Activated naive CD8-positive, alpha-beta T cell treated with anti-CD3 and anti-CD28 coated beads, Interleukin-2, amount 50 U/mL, for 24 hours (primary cell): ENCODE measurements at places on chromosomes 16 and 17.

- H3K27me3 ChIP-seq: no peaks in the 10 kb centered on the region
- H3K4me3 ChIP-seq: no peak overlapping the region
- no peak for DNase-seq
- peaks cover 7% of the 10 kb centered on the region for H3K36me3 ChIP-seq
- H3K4me1 ChIP-seq: peaks cover 8% of the 10 kb centered on the region
- H3K27ac ChIP-seq: no peak overlapping the region
Measured at GRCh38 chr16:57728336-57729181, 7.0 kb upstream of the KATNB1 start.

DNA sequence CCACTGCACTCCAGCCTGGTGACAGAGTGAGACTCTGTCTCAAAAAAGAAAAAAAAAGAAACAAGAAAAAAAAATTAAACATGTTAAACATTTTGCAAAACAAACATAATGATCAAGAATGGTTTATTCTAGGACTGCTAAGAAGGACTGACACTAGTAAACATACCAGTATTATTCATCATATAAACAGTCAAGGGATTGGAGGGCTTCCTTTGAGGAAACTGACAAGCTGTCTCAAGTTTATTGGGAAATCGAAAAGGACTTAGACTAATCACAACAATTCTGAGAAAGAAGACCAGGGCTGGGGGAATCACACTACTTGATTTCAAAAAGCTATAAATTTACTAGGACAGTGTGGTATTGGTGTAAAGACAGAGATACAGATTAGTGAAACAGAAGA lies 75.5 kb downstream of the MYH10 start:
- no peak overlapping the region for H3K4me3 ChIP-seq
- DNase-seq: no peak
- H3K27ac ChIP-seq: no peak overlapping the region
- no peaks in the 10 kb centered on the region for H3K36me3 ChIP-seq
- H3K27me3 ChIP-seq: peaks cover 8% of the 10 kb centered on the region

- H3K27me3 ChIP-seq: no peaks in the 10 kb centered on the region
- no peak overlapping the region for H3K27ac ChIP-seq
- peaks cover 4% of the 10 kb centered on the region for H3K4me1 ChIP-seq
- no peak for DNase-seq
- H3K4me3 ChIP-seq: no peak overlapping the region
Measured at GRCh38 chr17:37446027-37446426, 39.3 kb downstream of the TADA2A start.

DNA sequence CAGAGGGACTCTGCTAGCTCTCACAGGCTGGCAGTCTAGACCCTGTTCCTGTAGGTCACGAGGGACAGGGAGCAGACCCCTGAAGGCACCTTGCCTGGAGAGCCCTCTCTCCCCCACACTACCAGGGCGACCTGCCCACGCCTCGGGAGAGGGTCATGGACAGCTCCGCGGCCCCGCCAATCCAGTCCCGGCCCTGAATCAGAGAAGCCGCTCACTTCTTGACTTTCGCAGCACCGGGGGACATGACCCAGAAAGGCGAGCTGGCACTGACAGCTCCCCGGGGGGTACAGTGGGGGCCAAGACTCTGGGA lies 5.1 kb downstream of the KIFC3 start:
- no peak for DNase-seq
- peaks cover 15% of the 10 kb centered on the region for H3K27me3 ChIP-seq
- peaks cover 27% of the 10 kb centered on the region for H3K4me1 ChIP-seq

DNA sequence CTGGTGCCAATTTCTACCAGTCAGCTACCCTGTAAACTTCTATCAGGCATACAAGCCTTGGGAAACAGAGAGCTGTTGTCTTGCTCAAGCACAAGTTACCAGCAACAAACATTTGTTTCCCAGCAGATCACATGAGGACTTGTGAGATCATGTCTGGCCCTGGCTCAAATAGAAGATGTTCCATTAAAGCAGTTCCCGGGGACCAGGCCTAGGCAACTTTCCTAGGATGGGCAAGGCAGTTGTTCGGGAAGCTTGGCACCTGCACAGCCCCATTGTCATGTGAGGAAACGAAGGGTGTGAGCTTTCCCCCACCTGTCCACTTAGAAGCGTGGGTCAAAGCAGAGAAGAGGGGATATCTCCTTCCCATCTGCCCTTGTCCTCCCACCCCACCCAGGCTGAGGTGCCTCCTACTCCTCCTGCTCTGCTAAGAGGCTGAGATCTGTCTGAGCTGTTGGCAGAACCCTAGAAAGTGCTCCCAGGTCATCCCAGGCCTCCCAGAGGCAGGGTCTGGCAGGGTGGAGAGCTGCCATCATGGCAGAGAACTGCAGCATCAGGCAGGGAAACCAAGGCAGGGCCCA lies 11.2 kb upstream of the SLC47A2 start:
- no peaks in the 10 kb centered on the region for H3K36me3 ChIP-seq
- H3K4me1 ChIP-seq: peaks cover 10% of the 10 kb centered on the region

GRCh38 chr16:83717308-83717707 lies 90.5 kb upstream of the HSBP1 start:
- no peak for DNase-seq
- H3K27me3 ChIP-seq: no peaks in the 10 kb centered on the region
- no peak overlapping the region for H3K4me3 ChIP-seq
- no peak overlapping the region for H3K27ac ChIP-seq
- no peaks in the 10 kb centered on the region for H3K4me1 ChIP-seq

DNA sequence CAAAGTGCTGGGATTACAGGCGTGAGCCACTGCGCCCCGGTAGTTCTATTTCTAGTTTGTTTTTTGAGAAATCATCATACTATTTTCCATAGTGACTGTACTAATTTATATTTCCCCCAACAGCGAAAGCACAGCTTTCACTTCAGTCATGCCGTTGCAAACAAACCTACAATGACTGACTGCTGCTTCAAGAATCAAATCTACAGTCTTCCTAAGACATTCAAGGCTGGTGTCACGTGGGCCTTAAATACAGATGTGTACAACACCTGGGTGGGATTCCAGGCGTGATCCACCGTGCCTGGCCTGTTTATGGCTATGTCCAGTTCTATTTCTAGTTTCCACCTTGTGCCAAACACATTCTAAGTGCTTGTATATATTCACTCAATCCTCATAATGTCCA lies 72.0 kb downstream of the ABCC6 start:
- DNase-seq: no peak
- H3K4me3 ChIP-seq: no peak overlapping the region
- no peaks in the 10 kb centered on the region for H3K36me3 ChIP-seq

DNA sequence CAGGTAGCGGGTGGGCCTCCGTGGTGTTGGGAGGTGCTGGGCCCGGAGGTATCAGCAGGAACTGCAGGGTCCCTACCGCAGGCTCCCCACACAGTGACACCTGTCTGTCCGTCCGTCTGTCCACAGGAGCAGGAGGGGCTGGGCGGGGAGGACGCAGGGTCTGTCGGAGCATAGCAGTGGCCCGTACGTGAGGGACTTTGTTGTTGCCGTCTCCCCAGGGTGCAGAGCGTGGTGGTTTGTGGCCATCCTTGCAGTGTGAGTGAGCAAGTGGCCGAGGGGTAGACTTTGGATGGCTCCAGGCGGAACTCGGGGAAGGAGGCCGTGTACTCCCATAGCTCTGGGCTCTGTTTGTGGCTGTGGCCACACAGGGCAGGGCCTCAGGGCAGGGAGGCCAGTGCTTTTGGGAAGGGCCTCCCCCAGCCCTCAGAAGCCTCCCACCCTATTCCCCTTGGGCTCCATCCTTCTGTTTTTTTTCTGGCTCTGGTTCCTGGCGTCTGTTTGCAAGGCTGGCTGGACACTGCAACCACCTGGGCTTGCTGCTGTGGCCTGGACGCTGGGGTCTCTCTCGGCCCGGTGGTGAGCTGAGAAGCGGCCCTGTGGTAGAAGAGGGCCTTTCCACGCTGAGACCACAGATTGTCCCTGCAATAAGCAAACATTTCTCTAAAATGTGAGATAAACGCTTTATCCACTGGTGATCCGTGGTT lies 41.0 kb upstream of the ZNF750 start:
- no peaks in the 10 kb centered on the region for H3K27me3 ChIP-seq
- H3K36me3 ChIP-seq: peaks cover 11% of the 10 kb centered on the region
- H3K27ac ChIP-seq: no peak overlapping the region
- H3K4me1 ChIP-seq: peaks cover 84% of the 10 kb centered on the region
- H3K4me3 ChIP-seq: no peak overlapping the region
- DNase-seq: no peak

GRCh38 chr16:10266809-10267208 lies 84.6 kb upstream of the GRIN2A start:
- peaks cover 15% of the 10 kb centered on the region for H3K4me1 ChIP-seq
- H3K4me3 ChIP-seq: no peak overlapping the region
- H3K27ac ChIP-seq: peak overlapping the region; percentile 20
- peak; percentile 23 for DNase-seq

GRCh38 chr16:56715126-56715525 lies 14.8 kb upstream of the NUP93 start:
- no peaks in the 10 kb centered on the region for H3K36me3 ChIP-seq
- DNase-seq: no peak
- no peak overlapping the region for H3K27ac ChIP-seq
- no peaks in the 10 kb centered on the region for H3K27me3 ChIP-seq

GRCh38 chr17:42547698-42548069 lies 5.0 kb upstream of the HSD17B1 start:
- H3K4me1 ChIP-seq: peaks cover 13% of the 10 kb centered on the region
- H3K27ac ChIP-seq: no peak overlapping the region
- no peaks in the 10 kb centered on the region for H3K27me3 ChIP-seq
- H3K4me3 ChIP-seq: no peak overlapping the region
- no peak for DNase-seq
- peaks cover 1% of the 10 kb centered on the region for H3K36me3 ChIP-seq

- DNase-seq: no peak
- H3K27me3 ChIP-seq: no peaks in the 10 kb centered on the region
- H3K4me1 ChIP-seq: peaks cover 12% of the 10 kb centered on the region
Measured at GRCh38 chr17:57097832-57098421, 12.9 kb downstream of the AKAP1 start.

DNA sequence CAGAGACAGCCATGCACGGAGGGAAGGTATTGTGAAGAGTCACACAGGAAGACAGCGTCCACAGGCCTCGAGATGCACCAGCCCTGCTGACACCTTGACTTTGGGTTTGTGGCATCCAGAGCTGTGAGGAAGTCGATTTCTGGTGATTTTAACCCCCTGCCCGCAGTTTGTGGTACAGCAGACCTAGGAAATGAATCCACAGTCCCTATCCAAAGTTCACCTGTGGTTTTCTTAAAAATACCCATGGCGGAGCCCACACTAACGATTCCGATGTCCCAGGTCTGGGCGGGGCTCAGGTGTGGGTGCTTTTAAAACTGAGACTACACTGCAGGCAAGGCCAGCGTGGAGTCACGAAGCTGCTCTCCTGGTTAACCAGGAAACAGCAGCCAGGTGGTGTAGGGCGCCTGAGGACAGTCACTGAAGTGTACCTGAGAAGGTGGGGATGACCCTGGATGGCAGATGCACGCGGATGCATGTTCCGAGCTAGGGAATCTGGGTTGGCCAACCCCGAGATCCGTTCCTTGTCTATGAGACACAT lies 14.4 kb upstream of the MEAK7 start:
- peaks cover 62% of the 10 kb centered on the region for H3K4me1 ChIP-seq
- H3K27me3 ChIP-seq: no peaks in the 10 kb centered on the region
- H3K36me3 ChIP-seq: no peaks in the 10 kb centered on the region
- peak; percentile 68 for DNase-seq
- H3K4me3 ChIP-seq: peak overlapping the region; percentile 21

DNA sequence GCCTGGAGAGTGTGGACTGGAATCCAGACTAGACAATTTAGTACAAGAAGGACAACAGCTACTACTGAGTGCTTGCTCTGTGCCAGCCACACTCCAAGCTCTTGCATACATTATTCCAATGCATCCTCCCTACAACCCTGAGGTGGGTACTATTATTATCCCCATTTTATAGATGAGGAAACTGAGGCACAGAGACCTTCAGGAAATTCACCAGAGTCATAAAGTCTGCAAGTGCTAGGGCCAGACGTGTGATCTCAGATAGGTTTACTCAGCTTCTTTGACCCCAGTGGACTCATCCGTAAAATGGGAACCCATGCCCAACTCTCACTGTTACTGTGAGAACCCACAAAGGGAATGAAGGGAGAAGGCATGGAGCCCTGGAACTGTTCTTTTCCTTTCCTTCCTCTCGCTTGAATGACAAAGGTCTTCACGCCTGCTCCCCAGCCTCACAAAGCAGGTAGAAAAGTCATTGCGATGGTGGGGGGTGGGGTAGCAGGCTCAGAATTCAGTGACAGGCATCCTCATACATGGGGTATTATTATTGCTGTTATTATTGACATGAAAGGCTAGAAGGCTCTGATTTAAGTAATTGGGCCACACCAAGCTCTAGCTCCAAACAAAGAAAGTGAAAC lies 160.0 kb downstream of the ZNF423 start:
- H3K27me3 ChIP-seq: peaks cover 15% of the 10 kb centered on the region
- no peak for DNase-seq
- H3K27ac ChIP-seq: no peak overlapping the region
- no peak overlapping the region for H3K4me3 ChIP-seq
- no peaks in the 10 kb centered on the region for H3K4me1 ChIP-seq

DNA sequence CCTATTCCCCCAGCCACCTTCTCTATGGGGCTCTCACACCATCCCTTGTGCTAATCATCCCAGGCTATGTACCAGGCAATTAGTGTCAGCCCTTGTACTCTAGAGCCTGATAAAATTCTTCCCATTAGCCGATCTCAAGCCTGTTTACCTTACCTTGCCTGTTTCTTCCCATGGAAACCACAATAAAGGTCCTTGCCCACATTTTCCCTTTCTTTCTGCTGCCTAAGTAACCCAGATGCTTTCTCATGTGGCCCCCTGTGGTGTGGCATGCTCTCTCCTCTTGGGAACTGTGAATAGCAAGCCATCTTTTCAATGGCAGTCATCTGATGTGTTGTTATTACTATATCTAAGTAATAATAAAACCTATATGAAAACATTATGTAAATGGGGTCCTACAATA lies 265.8 kb upstream of the ELAC2 start:
- H3K4me1 ChIP-seq: no peaks in the 10 kb centered on the region
- no peaks in the 10 kb centered on the region for H3K27me3 ChIP-seq
- no peak for DNase-seq
- no peak overlapping the region for H3K4me3 ChIP-seq

DNA sequence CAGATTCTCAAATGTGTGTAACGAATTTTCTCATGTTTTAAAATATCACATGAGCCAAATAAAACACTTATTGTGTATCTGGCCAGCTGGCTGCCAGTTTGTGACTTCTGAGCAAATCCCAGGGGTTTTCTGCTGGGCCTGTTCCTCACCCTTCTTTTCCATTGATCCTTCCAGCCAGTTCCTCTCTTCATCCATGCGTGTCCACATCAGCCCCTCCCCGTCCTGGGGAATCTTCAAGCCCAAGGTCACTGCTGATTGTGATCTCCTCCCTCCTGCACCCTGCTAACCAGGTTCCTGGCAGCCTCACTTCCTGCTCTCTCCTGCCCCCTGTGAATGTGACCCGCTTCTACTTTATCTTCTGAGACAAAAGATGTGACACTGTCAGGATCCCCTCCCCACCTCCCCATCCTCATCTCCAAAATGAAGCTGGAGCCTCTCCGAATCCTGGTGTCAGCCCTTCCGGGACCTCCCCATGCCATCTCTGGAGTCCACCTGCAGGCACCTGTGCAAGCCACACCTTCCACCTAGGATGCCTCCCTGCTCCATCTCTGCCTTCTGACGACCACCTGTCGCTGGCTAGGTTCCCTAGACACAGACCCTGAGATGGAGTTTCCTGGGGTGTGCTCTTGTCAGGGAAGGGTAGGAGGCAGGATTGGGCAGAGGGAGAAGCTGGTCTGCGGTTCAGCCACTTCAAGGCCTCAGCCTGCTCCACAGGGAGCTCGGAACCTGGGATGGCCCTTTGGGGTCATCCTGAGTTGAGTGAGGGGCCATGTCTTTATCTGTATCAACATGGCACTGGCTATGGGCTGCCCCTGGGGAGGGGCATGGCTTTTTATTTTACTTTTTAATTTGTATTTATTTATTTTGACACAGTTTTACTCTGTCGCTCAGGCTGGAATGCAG lies 205.1 kb downstream of the KATNIP start:
- H3K36me3 ChIP-seq: peaks cover under 1% of the 10 kb centered on the region
- H3K27me3 ChIP-seq: no peaks in the 10 kb centered on the region
- no peak overlapping the region for H3K4me3 ChIP-seq
- no peaks in the 10 kb centered on the region for H3K4me1 ChIP-seq
